GM06990 (cell line): ENCODE measurements at places on chromosomes 12 and 14.

DNA sequence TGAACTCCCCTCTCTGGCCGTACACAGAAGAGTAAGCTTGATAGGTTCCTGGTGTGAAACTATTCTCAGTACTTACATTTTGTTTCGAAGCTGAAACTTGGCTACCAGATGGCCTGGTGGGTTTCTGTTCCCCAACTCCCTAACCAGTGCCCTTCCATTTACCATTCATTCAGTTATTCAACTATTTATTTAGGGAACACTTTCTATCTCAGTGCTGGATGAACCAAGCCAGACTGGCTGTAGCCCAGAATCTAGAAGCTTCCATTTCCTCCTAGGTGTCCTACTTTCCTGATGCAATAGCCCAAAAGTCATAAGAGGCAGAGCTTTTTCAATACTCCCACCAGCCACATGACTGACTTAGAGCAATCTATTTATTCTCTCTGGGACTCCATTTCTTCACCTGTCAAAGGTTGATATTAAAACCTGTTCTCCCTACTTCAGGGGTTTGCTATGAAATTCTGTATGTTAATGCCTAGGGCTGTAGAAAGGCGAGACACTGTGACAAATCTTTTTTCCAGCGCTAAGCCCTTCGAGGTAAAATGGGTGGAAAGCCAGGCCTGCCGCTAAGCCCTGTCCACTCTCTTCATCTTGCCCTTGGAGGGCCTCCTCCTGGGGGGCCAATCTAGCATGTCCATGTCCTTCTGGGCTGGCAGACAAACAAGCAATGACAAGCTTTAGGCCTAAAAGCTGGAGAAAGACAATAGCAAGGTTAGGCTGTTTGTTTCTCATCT is 8.1 kb upstream of the IRF2BPL start:
- DNase-seq = no peak

- DNase-seq = no peak
Measured at GRCh38 chr14:52089218-52089617, 20.4 kb upstream of the NID2 start.

DNA sequence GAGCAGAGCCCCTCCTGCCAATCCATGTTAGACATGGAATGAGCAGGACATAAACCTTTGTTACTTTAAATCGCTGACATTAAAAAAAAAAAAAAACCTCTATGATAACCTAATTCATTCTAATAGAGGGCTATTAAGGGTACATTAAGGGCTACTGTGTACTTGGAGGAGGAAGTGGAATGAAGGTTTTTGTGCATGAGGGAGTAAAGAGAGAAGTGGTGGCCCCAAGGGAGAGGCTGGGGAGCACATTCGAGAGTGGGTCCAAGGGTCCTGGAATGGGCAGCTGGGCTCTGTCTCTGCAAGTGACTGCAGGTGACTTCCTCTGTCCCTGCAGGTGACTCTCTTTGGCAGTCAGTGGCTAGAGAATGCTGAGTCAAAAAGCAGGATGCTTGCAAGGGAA is 32.1 kb upstream of the PTGDR start:
- no peak for DNase-seq

DNA sequence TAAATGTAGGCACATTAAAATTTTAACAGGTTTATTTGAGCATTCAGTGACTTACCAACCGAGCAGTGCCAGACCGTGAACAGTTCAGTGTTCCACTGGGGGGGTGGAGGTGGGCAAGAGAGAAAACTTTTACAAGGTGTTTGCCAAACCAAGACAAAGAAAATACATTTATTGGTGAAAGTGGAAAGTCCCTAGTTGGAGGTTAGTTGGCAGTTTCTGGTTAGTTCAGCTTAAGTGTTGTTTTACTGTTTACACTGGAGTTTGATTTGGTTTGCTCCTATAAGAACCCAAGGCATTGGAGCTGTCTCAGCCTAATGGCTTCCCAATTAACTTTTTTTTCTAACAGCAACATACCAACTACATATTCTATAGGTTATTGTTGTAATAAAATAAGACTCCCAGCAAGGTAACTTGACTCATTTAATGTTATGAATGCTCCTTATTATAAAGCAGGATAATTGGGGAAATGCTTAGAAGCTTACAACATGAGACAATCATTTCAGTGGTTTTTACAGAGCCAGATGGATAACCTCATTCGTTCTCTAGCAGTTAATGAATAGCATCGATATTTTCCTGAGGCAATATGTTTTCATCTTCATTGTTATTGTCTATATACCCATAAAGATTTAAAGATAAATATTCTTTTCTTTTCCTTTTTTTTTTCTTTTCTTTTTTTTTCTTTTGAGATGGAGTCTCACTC is 115.8 kb downstream of the ETNK1 start:
- no peak for DNase-seq

DNA sequence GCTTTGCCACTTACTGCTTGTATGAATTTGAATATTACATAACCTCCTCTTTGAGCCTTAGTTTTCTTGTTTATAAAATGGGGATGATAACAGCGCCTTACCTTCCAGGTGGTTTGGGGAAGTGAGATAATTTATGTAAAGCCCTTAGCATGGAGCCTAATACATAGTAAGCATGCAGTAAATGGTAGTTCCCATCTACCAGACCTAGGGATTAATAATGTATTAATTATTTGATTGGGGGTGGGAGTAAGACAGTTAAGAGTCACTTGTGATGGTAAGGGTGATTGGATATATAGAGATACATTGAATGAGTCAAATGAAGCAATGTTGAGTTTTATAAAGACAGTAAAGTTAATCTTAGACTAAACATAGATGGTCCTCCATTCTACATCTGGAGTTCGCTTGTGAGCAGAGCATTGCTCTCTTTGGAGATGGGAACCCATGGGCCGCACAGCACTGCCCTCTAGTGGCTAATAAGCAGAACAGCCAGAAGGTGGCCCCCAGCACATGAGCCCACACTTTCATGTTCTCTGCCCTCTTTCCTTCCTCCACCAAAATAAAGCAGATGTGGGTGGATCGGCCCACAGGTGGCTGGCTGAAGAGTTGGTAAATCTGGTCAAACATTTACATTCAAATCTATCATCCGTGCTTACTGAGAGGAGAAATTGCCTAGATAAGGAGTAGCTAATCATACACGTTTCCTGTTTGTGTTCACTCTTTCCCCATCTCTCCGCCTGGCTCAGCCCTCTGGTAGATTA is 26.5 kb upstream of the TAMALIN start:
- DNase-seq = no peak

DNA sequence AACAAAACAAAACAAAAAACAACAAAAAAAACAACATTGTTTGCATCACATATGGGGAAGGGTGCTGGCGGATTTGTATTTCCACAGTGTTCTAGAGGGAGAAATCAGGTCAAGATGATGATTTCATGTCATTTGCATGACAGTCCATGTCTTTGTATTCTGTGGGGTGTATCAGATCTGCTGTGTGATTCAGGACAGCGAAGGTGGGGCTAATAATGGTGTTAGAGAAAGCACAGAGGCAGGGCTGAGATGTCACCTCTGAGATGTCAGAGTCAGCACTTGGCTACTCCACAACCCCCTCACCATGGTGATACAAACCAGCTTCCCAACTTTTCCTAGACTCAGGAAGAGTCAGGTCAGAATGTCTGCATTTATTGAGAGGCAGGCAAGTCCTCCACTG is 543.2 kb downstream of the BCL11B start:
- DNase-seq = no peak

GRCh38 chr14:74835645-74836250 is 40.2 kb downstream of the PROX2 start:
- no peak for DNase-seq

- DNase-seq = no peak
Measured at GRCh38 chr12:30661210-30661609, 34.5 kb downstream of the IPO8 start.

DNA sequence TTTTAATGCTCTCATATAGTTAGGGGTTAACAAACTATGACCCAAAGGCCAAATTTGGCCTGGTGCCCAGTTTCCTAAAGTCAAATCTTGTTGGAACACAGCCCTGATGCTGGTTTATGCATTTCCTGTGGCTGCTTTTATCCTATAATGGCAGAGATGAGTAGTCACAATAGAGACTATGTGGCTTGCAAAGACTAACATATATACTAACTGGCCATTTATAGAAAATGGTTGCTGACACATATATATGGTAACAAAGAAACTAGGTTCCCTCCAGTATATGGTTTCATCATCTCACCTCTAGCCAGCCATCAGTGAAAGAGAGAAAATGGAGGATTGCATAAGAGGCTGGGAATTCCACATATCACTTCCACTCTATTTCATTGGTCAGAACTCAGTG is 10.8 kb downstream of the NAV3 start:
- DNase-seq = no peak

DNA sequence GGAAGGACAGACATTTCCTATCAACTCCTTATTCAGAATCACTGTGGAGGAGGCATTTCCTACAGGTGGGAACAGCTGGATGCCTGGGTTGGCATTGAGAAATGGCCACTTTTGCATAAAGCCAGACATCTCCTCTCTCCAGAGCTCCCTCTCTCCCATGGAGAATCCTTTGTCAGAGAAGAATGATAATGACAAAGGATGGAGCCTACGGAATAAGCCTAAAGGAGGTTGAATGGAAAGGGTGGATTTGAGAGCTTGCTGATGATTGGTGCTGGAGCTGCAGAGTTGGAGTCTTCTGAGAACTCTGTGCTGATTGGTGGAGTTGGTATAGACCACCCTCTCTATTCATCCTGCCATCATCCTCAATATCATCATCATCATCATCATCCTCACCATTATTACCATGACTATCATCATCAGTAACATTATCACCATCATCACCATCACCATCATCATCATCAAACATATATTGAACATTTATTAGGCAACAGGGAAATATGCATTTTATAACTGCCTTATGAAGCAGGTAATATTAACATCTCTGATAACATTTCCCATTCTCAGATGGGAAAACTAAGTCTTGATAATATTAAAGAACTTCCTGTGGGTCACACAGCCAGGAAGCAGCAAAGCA is 89.2 kb upstream of the HSPB8 start:
- no peak for DNase-seq

GRCh38 chr14:89465876-89466275 is 48.8 kb upstream of the FOXN3 start:
- no peak for DNase-seq

- DNase-seq = no peak
Measured at GRCh38 chr12:53931844-53932581, 6.6 kb upstream of the HOXC13 start.

- DNase-seq = no peak
Measured at GRCh38 chr12:91053951-91054715, 3.7 kb downstream of the KERA start.

- no peak for DNase-seq
Measured at GRCh38 chr12:49895773-49896172, 7.9 kb downstream of the FAIM2 start.

- no peak for DNase-seq
Measured at GRCh38 chr14:104505085-104506074, 74.2 kb upstream of the C14orf180 start.

DNA sequence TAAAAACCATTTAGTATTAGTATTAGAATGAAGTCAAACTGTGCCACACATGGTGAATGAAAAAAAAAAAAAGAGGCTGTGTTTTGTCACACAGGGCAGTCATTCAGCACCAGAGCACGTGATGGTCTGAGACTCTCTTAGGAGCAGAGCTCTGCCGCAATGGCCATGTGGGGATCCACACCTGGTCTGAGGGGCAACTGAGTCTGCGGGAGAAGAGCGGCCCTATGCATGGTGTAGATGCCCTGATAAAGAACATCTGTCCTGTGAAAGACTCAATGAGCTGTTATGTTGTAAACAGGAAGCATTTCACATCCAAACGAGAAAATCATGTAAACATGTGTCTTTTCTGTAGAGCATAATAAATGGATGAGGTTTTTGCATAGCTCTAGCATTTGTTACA is 12.2 kb upstream of the BDKRB1 start:
- no peak for DNase-seq

GRCh38 chr14:104284107-104284592 is 145.8 kb downstream of the KIF26A start:
- DNase-seq = no peak

DNA sequence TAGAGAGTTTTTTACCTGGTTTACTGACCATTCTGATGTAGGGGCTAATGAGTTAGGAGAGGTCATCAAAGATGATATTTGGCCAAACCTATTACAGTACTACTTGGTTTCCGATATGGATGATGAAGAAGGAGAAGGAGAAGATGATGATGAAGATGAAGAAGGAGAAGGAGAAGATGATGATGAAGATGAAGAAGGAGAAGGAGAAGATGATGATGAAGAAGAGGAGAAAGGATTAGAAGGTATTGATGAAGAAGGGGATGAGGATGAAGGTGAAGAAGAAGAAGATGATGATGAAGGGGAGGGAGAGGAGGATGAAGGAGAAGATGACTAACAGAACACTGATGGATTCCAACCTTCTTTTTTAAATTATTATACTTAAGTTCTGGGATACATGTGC is 196.6 kb downstream of the TMX1 start:
- no peak for DNase-seq

GRCh38 chr14:101781240-101782061 is 19.9 kb downstream of the PPP2R5C start:
- no peak for DNase-seq

DNA sequence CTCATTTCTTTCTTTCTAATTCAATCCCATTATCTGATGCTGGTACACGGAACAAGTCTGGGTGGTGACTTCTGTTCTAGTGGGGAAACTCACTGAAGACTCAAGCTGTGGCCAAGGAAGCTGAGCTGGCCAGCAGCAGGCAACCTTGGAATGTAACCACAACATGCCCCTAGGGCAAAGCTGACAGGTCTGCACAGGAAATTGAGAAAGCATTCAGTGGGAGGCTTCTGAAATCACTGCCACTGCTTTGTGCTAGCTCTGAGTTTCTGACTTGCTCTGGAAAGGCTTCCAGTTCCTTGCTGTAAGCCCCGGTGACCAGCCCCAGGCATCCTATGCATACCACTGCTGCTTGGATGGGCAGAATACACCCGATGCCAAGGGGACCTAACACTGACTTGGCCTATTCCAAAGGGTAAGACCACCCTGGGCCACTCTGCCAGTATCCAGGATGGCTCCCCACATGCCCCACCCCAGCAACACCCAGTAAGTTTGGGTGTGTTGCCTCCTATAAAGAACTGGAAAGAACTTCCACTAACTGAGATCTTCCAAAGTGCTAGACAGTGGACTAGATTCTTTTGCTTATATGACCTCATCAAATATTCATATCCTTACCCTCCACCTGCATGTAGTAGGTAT is 84.5 kb upstream of the CDKN3 start:
- no peak for DNase-seq

DNA sequence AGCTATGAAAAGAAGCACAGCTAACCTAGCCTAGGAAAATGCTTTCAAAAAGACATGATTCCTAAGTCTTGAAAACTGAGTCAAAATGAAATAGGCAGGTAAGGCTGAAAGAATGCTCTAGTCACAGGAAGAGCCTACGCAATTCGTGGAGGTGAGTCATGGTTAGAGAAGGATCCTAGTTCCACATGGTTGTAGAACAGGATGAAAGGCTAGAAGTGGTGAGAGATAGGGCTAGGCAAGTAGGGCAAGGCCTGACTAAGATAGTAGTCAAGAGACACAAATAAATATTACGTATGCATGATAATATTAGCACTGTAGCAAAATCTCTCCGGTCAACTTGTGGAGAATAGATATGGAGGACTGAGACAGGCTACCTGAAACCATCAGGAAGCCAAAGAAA is 47.2 kb downstream of the PLCZ1 start:
- no peak for DNase-seq
